Thoracic aorta (tissue), 2 donors: ENCODE measurements at places on chromosomes 5 and 9. TPM values are rescaled to one million over a fixed set of nuclear protein-coding genes. Genes with fewer than 3 reads are reported as not detected.

GRCh38 chr9:131736431-131736830, 3.4 kb downstream of the RAPGEF1 start:
- no peak for DNase-seq
- no peaks in the 10 kb centered on the region for H3K36me3 ChIP-seq
- no peak overlapping the region for H3K27ac ChIP-seq
- no peak overlapping the region for H3K4me3 ChIP-seq

CDH9 gene
- total RNA-seq, result not detected

DNA sequence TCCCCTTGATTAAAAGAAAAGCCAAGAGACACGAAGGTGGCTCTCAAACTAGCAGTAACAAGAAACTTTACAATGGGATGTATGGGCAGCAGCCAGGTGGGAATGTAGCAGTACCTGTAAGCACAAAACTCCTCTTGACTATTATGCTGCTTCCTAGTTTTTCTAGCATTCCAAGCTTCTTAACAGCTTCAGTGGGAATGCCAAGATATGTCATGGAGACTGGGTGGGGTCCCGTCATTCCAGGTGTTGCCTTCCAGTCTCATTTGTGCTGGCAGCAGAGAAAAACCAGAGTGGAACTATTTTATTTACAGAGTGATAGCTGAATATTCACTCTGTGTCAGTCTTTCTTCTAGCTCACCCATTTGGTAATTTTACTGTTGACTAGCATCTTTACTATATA, 236.6 kb downstream of the ARL15 start:
- no peak overlapping the region for H3K4me3 ChIP-seq
- H3K27me3 ChIP-seq, result no peaks in the 10 kb centered on the region
- no peak overlapping the region for H3K27ac ChIP-seq
- DNase-seq, result no peak

DNA sequence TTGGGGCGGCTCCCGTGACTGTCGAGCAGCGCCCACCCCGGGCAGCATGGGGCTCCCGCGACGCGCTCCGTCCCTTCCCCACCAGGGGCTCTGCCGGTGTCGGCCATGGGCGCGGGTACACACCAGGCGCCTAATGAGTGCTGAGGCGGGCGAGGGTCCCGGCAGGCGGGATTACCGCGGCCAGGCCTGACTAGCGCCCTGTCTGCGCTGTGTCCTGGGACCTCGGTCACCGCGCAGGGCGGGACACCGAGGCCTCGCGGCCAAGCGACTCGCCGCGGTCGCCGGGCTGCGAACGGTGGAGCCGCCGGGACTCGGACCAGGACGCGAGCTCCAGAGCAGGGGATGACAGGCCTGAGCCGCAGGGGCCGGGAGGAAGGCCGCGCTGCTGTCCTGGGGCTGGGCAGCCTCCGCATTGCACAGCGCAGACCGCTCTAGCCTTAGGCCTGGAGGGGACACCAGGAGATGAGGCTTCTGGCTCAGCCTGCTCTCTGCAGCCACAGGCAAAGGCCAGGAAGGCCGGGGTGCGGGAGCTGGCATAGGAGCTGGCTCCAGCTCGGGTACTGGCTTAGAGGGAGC, 14.1 kb downstream of the LCN10 start:
- no peak overlapping the region for H3K27ac ChIP-seq
- H3K27me3 ChIP-seq, result no peaks in the 10 kb centered on the region
- peaks cover 11% of the 10 kb centered on the region for H3K36me3 ChIP-seq
- H3K4me3 ChIP-seq, result peak overlapping the region; percentile 76

SLC36A2 gene
- not detected for total RNA-seq

IL33 gene
- total RNA-seq, result 69.7 TPM

DNA sequence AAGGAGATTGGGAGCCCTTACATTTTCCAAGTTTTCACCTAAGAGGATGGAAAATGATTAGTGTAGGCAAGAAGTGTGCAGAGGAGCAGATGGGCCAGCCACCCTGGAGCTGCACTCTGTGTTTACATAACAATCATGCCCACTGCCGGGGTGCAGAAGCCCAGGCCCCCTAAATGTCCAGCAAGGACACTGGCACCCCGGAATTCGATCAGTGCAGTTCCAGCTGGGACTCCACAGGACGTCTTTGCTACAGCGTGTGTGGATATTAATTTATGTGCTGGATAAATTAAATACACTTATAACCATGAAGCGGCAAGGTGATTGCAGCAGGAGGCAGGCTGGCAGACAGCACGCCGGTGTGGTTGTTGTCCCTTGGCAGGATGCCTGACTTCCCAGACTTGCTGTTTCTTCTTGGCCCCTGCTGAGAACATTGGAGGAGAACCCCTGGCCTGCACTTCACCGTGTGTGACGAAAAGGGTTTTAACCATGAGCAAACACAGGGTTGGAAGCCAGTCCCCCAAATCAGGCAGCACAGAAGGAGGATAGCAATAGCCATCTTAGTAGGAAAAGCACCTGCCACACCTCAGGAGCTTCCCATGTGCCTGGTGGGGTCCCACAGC, 73.7 kb downstream of the GADD45G start:
- no peaks in the 10 kb centered on the region for H3K27me3 ChIP-seq
- no peak overlapping the region for H3K27ac ChIP-seq
- no peak overlapping the region for H3K4me3 ChIP-seq
- no peak for DNase-seq

GRCh38 chr9:27485158-27485557, 38.9 kb upstream of the IFNK start:
- H3K36me3 ChIP-seq, result no peaks in the 10 kb centered on the region
- no peak overlapping the region for H3K4me3 ChIP-seq
- no peak overlapping the region for H3K27ac ChIP-seq

- H3K27ac ChIP-seq, result no peak overlapping the region
- no peaks in the 10 kb centered on the region for H3K4me1 ChIP-seq
- H3K36me3 ChIP-seq, result no peaks in the 10 kb centered on the region
- DNase-seq, result no peak
- H3K27me3 ChIP-seq, result no peaks in the 10 kb centered on the region
Measured at GRCh38 chr9:93827545-93828330, 127.4 kb downstream of the BARX1 start.
